ENCODE measurements at places on chromosomes 5 and 9. TPM values are rescaled to one million over a fixed set of nuclear protein-coding genes. Genes with fewer than 3 reads are reported as not detected.
A peak's percentile ranks its signal among the peaks of the same experiment; 100 is the strongest.

PCDHB12 gene
- 4.5 TPM for polyA plus RNA-seq

SURF1 gene
- 51.9 TPM for polyA plus RNA-seq

GRCh38 chr5:1512541-1513291, 11.0 kb downstream of the LPCAT1 start:
- DNase-seq = no peak

DNA sequence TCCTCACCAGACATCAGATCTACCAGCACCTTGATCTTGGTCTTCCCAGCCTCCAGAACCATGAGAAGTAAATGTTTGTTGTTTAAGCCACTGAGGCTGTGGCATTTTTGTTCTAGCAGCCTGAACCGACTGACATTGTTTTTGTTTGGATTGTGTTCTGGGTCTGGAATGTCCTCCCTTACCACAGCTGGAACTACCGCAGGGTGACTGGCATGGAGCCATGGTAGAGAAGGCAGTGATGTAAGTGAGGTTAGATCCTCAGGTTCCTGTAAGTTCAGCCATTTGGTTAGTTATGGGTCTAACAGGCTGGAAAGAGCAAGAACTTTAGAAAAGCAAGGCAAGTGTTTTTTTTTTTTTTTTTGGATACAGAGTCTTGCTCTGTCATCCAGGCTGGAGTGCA, 209.3 kb downstream of the DAB2IP start:
- no peak for DNase-seq

DNA sequence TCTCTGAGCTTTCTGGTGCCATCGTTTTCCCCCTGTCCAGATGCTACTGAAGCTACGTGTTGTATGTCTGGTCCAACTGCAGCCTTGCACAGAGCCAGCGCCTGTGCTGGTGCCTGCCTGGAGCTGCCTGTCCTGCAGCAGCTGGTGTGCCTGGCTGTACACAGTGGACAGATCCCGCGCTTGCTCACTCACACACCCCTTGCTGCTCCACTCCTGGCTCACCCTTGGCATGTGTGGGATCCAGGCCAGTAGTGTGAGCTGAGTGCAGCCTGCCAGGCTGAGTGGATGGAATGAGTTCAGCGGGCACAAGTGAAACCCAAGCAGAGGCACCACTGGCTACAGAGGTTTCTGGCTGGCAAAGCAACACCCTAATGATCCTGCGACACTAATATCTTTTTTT, 40.4 kb downstream of the FER start:
- no peak for DNase-seq

DNA sequence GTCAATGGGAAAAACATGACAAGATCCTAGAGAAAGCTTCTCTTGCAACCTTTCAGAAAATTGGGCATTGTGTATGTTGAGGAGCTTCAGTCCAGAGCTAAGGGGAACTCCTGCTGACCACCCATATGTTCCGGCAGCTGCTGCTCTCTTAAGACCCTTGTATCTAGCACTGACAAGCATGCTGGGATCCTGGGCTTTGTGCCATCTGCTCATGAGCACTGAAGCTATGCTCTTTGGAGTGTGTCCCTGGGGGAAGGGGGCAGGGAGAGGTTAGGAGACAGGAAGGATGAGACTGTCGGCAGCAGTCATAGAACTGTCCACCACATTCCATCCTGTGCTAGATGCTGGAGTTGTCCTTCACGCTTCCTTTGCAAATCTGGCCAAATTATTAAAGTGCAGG, 109.3 kb downstream of the JAKMIP2 start:
- DNase-seq = no peak

DNA sequence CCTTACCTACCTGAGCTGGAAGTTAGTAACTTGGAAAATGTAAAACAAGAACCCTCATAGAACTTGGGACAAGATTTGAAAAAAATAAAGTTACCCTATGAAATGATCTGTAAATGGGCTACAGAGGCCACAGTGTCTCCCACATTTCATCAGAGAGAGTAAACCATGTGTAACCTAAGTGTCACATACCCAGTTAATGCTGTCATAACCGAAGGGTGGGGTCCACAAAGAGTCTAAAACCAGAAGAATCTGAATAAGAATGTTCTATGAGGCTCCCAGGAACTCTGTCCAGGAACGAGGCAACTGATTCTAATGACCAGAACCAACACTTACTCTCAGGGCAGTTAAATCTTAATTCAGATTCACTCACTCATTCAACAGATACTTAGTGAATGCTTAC, 1.0 kb upstream of the FAM13B start:
- no peak for DNase-seq

- DNase-seq = no peak
These were observed 517.8 kb downstream of the CCDC171 start for GRCh38 chr9:16070455-16071145.

GRCh38 chr5:41793141-41793770, 77.0 kb downstream of the OXCT1 start:
- peak; percentile 60 for DNase-seq

Measured in renal pelvis (tissue), 12 donors.